Activated T-helper 1 cell treated with Interleukin-2 at 50 U/mL for 16 hours (primary cell): ENCODE measurements at places on chromosomes 2 and 18.

GRCh38 chr2:96824079-96824870, 8.2 kb downstream of the CNNM3 start:
- DNase-seq: no peak

GRCh38 chr2:12326449-12327190, 390.1 kb upstream of the TRIB2 start:
- DNase-seq: no peak

DNA sequence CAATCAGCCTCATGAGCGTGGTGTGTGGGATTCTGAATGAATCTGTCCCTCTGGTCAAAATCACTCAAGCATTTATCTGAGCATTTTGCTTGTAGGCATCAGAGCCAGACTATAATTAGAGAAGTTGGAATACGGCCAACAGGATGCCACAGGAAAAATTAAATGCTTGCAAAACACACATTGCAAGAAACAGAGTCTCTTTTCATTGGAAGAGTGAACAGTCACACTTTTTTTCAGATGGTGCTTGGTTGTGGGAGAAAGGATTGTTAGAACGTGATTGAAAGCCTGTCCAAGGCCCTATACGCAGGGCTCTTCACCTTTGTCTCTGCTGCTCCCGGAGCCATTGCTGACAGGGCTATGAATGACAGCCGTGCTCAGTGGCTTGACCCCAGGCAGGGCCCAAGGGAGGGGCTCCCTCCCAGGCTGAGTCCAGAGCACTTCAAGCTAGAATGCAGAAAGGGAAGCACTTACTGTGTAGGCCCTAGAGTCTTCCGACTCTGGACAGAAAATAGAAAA, 59.8 kb downstream of the SNTG2 start:
- no peak for DNase-seq

DNA sequence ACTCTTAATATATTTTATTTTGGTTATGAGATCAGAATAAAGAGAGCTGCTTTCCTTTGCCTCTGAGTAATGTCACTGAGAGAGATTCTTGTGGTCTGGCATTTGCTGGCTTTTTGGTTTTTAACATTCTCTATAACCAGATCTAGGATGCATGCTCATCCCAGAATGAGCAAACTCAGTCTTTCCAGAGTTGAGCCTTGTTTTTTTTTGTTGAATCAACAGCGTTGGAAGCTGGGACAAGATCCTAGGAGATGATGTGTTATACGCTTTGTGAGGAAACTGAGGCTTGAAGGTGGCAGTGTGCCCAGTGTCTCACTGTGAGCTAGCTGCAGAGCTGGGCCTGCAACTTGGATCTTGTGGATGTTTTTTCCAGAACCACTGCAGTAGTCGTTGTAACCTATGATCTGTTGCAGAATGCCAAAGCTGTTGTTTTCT, 19.5 kb downstream of the MYO1B start:
- no peak for DNase-seq

- no peak for DNase-seq
Observed at GRCh38 chr2:192184349-192184748, 10.4 kb downstream of the TMEFF2 start.

- DNase-seq: no peak
Observed at GRCh38 chr2:136175868-136176267, 57.9 kb upstream of the CXCR4 start.

GRCh38 chr2:176283291-176284068, 14.2 kb downstream of the MTX2 start:
- DNase-seq: no peak

DNA sequence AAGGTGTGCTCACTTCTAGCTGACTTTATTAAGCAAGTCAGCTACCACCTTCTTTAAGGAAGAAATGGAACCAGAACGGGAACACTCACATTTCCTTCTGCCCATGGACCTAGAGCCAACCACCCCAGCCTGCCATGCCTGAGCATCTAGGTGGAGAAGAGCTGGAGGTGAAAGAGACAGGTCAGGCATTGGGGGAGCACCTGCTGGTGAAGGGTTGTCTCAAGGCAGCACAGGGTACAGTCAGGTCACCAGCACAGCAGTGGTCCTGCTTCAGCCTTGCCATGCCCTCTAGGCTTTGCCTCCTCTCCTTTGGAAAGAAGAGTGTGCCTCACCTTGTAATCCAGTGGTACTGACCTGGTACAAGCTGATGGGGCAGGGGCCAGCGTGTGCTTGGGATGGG, 107.9 kb downstream of the KCNF1 start:
- no peak for DNase-seq

DNA sequence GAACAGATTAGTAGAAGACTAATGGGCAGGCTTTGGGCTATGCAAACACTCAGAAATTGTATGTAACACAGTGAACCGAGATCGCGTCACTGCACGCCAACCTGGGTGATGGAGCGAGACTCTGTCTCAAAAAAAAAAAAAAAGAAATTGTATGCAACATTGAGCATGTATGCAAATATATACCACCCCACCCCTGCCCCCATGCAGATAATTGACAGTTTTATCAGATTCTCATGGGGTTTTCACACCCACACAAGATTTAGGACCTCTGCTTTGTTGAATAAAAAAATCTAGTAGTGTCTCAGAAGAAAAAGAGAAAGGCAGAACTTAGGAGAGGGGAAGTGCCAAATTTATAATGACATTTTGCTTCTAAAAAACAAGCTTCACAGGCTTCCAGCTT, 131.6 kb upstream of the FN1 start:
- DNase-seq: no peak

DNA sequence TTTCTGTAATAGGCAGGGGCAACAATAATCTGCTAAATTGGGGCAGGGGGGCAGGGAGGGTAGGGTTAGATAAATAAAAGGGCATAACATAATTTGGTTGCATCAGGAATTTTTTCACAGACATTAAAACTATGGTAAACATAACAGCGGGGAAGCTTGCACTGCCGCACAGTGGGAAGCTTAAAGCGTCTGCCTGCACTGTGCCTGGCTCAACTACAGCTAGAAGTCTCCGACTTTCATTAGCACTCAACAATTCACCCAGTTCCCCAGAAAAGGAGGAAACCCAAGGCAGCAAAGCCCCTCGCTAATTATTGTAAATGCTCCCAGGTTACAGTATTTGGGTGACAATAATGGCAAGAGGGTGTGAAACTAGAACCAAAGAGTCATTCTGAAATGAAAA, 562.9 kb downstream of the ARHGAP15 start:
- DNase-seq: no peak

DNA sequence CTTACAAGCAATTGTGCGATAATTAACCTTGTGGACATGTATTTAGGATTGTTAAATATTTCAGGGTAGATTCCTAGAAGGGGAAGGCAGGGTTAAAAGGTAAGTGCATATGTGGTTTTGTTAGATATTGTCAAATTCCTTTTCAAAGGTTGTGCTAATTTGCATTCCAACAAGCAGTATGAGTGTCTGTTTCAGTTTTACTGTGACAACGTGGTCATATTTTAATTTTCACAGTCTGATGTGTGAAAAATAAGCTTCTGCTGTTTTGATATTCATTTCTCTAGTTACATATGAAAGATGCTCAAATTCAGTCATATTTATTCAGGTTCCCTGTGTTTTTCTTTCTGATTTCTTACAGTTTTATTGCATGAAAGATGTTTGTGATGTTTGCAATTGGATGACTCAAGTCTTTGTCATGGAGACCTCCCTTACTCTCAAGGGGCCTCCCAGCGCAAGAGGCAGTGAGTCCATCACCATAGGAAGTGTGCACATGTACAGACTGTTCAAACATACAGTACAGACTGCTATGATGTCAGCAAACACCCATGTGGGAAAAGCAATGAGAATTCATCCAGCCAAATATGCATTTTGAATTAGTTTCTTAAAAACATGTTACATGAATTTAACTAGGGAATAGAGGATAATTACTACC, 310.8 kb downstream of the GALR1 start:
- no peak for DNase-seq

- DNase-seq: no peak
Observed at GRCh38 chr2:3703757-3704355, 481 bp downstream of the DCDC2C start.
